ENCODE measurements at places on chromosomes 7 and 10.

DNA sequence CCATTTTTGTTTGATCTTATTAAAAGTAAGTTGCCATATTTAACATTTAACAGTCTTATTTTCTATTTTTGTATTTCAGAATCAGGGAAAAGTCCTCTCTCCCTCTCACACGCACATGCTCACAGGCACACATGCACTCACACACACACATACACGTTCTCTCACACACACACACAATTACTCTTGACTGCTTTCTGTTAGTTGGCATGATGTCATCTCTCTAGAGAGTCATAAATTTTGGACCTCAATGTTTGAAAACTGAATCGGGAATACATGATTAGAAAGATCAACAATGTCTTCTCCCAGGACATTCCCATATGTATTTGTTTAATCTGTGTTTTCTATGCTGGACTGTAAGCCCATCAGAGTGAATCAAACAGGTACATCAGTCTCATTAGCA, 165.7 kb upstream of the AHR start:
- DNase-seq: no peak

- peak; percentile 26 for DNase-seq
Observed at GRCh38 chr10:74207691-74208480, 56.9 kb downstream of the ADK start.

DNA sequence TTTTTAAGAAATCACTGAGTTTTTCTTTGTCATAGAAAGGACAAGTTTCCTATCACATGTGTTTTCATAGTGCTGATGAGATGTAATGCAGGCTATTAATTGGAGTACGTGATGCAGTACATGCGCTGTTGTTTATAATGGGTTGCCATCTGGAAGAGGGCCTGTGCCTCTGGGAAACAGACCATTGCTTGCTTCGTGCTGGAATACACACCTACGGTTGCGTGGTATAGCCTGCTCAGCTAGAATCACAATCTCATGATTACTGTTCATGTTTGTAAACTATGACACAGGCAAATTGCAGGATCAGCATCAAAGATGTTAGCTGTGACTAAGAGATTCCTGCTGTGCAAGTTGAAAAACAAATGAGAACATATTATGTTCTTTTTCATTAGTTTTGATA, 107.2 kb upstream of the STEAP1B start:
- DNase-seq: no peak

DNA sequence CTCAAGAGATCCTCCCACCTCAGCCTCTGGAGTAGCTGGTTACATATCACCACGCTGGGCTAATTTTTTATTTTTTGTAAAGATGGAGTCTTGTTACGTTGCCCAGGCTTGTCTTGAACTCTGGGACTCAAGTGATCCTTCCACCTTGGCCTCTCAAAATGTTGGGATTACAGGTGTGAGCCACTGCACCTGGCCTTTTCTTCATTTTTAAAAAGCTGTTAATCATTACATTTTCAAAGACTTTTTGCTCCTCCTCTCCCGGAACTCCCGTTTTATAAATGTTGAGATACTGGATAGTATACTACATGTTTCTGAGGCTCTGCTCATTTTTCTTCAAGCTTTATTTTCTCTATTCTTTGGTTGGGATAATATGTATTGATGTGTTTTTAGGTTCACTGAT, 16.4 kb downstream of the AOAH start:
- no peak for DNase-seq

DNA sequence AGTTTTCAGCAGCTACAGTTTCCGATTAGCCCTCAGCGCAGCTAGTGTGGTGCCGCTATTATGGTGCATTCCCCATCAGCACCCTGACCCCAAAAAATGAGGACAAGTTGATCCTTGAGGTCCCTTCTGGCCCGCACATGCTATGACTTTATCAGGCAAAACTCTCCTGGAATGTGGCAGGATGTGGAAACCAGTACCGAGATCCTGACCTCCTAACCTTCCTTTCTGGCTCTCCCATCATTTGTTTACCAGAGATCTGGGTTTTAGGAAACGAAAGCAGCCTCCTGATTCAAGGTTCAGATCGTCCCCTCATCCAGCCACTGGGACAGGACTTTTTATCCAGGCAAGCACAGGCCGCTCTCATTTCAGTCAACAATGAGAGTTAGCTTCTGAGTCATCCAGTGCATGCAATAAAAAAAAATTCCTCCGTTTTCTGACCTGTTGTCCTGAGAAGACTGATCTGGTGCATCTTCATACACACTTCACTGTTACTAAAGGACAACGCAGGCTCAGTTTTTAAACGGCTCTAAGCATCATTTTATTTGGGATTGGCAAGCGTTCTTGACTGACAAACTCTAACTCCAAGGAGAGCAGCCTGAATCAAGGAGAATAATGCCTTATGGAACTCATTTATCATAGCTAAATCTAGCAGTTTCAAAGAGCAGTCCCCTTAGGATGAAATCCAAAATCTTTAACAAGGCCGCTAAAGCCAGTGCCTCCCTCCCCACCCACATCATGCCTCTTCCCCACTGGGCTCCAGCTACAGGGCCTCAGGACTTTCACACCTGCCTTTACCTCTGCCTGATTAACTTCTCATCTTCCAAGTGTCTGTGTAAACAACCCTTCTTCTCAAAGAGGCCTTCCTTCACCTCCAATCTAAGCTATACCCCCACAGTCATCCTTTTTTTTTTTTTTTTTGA, 17.1 kb downstream of the PDLIM1 start:
- DNase-seq: no peak

GRCh38 chr10:99659868-99660366, 608 bp downstream of the ENTPD7 start:
- no peak for DNase-seq

- no peak for DNase-seq
Observed at GRCh38 chr7:103240806-103241205, 56.4 kb upstream of the PMPCB start.

- DNase-seq: peak; percentile 9
Observed at GRCh38 chr7:36884910-36885309, 160.6 kb upstream of the AOAH start.

DNA sequence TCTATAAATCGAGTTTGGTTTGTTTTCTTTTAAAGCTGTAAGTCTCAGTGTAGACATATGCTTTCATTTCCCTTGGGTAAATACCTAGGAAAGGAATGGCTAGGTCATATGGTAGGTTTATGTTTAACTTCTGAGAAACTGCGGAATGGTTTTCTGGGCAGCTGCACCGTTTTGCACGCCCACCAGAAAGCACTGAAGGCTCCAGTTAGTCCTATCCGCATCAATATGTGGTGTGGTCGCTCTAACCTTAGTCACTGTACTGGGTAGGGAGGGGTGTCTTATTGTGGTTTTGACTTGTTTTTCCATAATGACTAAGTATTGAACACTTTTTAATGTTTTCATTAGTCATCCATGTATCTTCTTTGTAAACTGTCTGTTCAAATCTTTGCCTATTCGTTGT, 279.5 kb upstream of the AKR1E2 start:
- DNase-seq: no peak

- no peak for DNase-seq
Observed at GRCh38 chr7:104779888-104780287, 234.1 kb upstream of the KMT2E start.

DNA sequence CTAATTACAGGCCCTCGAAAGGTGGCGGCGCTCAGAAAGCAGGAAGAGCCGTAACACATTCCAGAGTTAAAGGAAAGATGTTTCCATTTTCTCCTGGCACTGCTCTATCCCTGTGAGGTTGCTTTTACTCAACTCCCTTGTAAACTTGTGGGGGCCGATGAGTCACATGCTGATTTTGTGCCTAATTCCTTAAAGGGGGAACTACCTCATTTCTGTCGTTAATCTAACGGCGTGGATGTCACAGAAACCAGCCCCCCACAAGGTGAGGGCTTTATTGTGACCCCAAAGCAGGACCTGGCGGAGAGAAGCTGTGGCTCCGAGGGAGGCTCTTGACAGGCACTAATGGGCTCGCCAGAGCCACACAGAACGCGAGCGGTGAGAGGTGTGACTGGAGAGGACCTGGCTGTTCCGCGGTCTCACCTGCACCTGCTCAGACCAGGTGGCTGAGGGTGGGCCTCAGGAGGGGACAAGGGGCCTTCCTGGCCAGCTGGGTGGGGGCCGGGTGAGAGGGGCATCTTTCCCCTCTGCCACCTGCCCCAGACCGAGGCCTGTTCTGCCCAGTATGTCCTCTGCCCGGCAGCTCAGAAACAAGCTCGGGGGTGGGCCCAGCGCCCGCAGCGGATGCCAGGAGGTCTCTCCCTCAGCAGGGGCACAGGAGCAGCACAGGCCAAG, 50.9 kb downstream of the CALML3 start:
- DNase-seq: no peak

GRCh38 chr10:93110472-93111146, 36.9 kb downstream of the CYP26A1 start:
- DNase-seq: no peak

DNA sequence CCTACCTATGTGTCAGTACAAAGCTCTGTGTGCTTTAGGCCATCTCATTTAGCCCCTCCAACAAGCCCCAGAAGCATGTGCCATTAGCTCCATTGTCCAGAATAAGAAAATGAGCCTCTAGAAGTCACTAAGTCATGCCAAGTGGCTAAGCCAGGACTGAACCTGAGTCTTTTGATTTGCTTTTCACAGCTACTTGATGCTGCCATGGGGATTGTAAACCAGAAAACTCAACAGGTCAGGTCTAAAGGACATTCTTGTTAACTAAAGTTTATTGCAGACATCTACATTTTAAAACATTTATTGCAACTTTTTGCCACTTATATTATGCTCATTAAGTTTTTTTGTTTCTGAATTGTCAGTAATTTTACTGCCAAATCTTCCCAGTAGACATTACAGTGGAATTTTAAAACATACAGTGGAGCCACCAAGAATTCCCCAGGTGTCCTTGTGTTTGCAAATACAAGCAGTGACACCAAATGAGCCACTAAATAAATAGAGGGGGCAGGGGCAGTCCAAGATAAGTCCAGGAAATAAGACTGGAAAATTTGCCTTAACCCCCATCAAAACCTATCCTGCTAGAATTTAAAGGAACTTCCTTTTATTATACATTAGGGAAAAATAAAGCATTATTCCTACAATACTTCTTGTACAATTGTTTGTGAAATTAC, 115.9 kb downstream of the RAPGEF5 start:
- DNase-seq: no peak

DNA sequence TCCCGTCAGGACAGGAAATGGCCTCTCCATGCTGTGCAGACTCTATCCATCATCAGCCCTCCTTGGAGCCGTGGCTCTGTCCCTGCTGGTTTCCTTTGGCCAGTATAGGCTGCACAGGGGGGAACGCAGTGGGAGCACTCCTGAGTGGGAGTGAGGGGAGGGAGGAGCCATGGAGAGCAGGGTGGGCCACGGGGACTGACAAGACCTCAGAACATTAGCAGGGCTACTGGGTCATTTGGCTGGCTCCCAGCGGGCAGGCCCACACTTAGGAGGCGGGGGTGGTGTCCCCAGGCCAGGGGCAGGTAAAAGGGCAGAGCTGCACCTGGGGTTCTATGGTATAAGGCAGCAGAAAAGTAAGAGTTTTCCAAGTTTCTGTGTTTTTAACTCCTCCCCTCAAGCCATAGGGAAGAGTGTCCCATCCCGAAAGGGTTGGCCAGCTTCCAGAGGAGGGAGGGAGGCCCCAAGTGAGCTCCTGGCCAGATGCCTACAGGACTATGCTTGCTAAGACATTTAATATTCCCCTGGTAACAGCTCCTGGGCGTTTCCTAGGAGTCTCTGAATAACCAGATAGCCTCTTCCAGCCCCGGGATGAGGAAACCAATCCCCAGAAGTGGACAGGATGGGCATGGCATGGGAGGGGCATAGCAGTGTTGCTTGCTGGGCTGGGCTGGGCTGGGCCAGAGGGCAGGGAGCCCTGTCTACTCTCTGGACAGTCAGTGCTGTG, 5.5 kb upstream of the OPN4 start:
- DNase-seq: peak; percentile 58

DNA sequence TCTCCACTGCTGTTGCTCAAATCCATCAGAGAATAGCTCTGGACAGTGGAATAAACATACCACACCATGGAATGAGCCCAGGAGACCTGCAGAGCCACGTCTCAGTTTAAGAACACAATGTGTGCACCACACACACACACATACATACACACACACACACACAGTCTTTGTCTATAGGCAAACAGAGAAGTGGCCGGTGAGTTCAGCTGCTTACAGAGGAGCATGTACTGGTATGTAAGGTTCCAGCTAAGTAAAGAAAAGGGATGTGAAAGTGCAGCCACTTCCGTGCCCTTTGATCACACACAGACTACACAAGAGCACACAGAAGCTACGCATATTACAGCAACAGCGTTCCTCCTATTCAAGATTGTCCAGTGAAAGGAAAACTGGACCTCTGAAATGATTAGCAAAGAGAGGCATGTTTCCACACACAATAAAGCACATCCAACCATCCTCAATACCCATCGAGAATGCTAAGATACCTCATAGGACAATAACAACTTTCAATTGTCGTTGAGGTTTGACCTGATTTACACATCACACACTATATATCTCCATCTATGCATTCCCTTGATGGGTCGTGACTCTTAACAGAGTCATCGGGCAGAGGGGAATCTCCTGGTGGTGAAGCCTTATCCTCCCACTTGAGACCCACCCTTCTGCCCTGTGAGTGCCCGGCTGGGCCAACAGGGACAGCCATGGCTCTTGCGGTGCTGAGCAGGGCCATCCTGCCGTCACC, 23.6 kb downstream of the SLC35B4 start:
- DNase-seq: no peak

DNA sequence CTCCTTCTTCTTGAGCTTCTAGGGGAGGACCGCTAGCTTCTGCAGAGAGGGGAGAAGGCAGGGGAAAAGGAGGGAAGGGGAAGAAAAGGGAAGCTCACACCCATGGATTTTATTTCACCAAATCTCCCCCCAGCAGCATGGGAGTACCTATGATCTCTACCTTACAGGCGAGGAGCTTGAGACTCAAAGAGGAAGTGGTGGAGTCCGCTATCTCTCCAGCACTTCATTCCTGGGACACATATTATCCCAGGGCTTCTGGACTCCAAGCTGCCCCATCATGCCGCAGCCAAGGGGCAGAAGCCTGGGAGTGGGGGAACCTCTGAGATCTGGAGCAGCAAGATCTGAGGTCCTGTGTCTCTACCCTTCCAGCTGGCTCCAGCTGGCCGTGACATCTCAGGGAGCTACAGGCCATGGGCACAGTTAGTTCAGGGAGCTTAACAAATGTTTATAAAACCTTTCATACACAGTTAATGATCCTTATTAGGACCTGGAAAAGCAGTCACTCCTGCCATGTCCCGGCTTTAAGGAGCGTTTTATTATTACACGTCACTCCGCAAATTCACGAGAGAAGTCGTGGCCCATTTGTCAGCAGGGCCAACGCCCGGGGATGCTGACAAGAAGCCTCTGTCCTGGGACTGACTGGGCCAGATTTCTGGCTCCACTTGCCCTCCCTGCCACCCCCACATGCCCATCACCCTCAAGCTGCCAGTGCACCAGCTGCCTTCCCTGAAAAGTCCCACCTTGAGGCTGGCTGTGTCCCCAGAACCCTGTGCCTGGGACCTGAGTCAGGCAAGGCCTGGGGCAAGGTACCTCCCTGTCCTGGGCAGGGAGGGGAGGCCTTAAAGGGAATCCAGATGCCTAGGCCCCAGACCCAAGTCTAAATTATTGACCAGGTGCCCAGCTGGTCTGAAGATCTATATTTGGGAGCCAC, 132.1 kb upstream of the ZMIZ1 start:
- DNase-seq: no peak

DNA sequence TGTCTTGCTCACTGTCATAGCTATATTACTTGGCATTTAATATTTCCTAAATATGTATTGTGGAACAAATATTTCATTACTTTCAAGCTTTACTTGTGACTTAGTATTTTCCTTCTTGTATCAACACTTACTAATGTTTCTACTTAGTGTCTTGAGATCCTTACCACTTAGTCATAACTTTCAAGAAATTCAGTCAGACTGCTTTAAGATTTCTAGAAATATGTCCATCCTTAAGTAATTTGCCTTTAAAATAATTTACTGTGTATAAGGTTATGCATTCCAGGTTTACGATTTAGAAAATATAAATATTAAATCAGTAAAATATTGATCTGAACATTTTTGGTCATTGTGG, 87.3 kb upstream of the CSTF2T start:
- no peak for DNase-seq

All from NCI-H446 (cell line).